ENCODE measurements at places on chromosomes 4 and X. TPM values are rescaled to one million over a fixed set of nuclear protein-coding genes. Genes with fewer than 3 reads are reported as not detected.

CITED1 gene
- polyA plus RNA-seq, result 12.2 TPM

BMPR1B gene
- 25.3 TPM for polyA plus RNA-seq

RPA4 gene
- not detected for polyA plus RNA-seq

KLF8 gene
- polyA plus RNA-seq, result 5.3 TPM

FGD1 gene
- 16.3 TPM for polyA plus RNA-seq

EFHC2 gene
- 9.5 TPM for polyA plus RNA-seq

F8A3 gene
- polyA plus RNA-seq, result 15.3 TPM

HEPH gene
- polyA plus RNA-seq, result 53.5 TPM

SLC4A4 gene
- 77.2 TPM for polyA plus RNA-seq

TCEAL7 gene
- 48.4 TPM for polyA plus RNA-seq

MAGEE2 gene
- polyA plus RNA-seq, result 0.47 TPM

LRIT3 gene
- 0.45 TPM for polyA plus RNA-seq

TRIM61 gene
- 4.3 TPM for polyA plus RNA-seq

RASGEF1B gene
- 11.2 TPM for polyA plus RNA-seq

PCSK1N gene
- polyA plus RNA-seq, result 6.8 TPM

CXorf49 gene
- polyA plus RNA-seq, result not detected

MGARP gene
- 0.35 TPM for polyA plus RNA-seq

L1CAM gene
- 50.8 TPM for polyA plus RNA-seq

TSPAN7 gene
- 72.4 TPM for polyA plus RNA-seq

IL2 gene
- polyA plus RNA-seq, result not detected

ITIH6 gene
- polyA plus RNA-seq, result 0.03 TPM

DCHS2 gene
- polyA plus RNA-seq, result 4.9 TPM

Data from right renal cortex interstitium (tissue), 3 donors.